ENCODE measurements at places on chromosomes 6 and 20.

GRCh38 chr6:118748311-118749062 is 97.1 kb upstream of the CEP85L start:
- no peak for DNase-seq

DNA sequence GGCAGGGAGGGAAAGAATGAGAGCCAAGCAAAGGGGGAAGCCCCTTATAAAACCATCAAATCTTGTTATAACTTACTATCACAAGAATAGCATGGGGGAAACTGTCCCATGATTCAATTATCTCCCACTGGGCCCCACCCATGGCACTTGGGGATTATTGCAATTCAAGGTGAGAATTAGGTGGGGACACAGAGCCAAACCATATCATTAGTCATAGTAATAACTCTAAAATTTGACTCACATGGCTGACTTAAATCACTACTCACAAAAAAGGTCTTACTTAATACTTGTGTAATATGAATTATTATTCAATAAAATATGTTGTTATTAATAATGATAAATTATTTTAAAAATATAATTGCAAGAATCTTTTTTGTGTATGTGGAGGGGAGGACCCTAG is 178.1 kb upstream of the TCF21 start:
- no peak for DNase-seq

DNA sequence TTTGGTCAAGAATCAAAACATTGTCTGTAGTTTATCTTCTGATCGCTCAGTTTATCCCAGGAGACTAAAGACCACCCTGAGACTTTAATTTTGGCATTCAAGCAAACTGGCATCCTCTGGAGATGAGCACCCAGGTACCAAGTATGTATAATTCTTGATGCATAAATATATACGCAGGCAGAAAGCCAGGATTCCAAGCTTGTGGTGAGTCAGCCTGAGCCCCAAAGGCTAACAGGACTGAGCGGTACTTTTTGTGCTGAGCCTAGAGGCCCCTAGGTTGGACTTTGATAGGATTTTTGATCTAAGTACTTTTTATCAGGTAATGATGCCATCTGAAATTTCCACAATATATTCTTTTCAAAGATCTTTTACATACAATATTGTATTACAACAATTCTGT is 301.3 kb downstream of the TFAP2B start:
- no peak for DNase-seq

- DNase-seq: no peak
Observed at GRCh38 chr20:49380337-49380780, 102.1 kb downstream of the KCNB1 start.

- DNase-seq: no peak
Observed at GRCh38 chr20:62313460-62314338, 10.9 kb downstream of the ADRM1 start.
